ENCODE measurements at places on chromosomes 5 and 9.
A peak's percentile ranks its signal among the peaks of the same experiment; 100 is the strongest.

- DNase-seq = no peak
These were observed 73.7 kb downstream of the TENT4A start for GRCh38 chr5:6786786-6787495.

DNA sequence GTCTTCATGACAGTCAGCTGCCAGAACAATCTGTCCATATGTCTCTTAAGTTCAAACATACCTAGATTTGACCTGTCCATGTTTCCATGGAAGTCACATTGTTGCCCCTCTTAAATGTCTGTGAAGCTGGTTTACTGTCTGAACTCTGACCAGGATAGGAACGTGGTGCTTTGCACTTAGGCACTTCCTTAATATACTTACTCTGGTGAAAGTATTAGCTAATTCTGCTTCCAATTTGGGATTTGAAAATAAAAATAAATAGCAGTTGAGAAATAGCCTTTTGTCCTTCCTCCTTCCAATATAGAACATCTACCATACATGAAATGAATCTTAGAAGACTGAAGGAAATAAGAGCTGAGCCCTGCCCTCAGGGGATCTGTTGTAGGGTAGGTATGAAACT lies 524.5 kb upstream of the CLINT1 start:
- DNase-seq = no peak

DNA sequence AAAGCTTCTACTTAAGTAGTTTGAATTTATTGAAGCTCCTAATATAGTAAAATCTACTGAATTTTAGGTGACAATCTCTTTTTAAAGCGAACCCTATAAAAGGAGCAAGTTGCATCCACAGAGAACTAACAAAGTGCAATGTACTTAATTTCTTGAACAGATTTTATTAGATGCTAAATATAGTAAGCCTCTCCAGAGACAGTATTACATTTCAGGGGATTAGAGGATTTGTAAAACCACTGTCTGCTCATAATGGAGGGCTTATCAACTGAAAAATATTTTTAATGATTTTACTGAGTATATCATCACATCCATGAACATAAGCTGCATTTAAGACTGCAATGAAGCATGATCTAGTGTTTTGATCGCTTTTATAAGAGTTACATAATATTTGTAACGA lies 230.0 kb upstream of the EFNA5 start:
- no peak for DNase-seq

DNA sequence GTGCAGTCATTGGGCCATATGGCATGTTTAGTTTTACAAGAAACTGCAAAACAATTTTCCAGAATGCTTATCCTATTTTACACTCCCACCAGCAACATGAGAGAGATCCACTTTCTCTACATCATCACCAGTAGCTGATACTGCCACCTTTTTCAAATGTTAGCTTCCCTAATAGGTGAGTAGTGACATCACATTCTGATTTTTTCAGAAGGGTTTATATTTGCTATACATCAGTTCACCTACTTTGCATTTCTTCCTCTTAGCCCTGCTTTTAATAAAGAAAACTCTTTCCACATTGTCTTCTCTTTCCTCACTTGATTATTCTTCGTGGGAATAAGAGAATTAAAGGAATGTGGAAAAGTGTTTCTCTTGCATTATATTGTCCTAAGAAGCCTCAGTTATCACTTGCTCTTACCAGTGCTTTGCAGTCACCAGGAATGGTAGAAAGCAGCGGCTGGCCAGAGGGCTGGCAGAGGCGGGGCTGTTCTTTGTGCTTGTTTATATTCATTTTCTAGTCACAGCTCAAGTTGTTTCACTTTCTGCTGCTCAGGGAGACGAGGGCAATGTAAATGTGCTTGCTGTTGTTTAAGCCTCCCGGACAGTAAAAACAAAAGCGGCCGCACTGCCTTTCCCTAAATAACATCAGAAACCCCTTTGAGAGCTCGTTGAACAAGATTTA lies 164.8 kb downstream of the HSD17B3 start:
- no peak for DNase-seq

GRCh38 chr5:154871734-154872133 lies 13.3 kb downstream of the CNOT8 start:
- DNase-seq = no peak

DNA sequence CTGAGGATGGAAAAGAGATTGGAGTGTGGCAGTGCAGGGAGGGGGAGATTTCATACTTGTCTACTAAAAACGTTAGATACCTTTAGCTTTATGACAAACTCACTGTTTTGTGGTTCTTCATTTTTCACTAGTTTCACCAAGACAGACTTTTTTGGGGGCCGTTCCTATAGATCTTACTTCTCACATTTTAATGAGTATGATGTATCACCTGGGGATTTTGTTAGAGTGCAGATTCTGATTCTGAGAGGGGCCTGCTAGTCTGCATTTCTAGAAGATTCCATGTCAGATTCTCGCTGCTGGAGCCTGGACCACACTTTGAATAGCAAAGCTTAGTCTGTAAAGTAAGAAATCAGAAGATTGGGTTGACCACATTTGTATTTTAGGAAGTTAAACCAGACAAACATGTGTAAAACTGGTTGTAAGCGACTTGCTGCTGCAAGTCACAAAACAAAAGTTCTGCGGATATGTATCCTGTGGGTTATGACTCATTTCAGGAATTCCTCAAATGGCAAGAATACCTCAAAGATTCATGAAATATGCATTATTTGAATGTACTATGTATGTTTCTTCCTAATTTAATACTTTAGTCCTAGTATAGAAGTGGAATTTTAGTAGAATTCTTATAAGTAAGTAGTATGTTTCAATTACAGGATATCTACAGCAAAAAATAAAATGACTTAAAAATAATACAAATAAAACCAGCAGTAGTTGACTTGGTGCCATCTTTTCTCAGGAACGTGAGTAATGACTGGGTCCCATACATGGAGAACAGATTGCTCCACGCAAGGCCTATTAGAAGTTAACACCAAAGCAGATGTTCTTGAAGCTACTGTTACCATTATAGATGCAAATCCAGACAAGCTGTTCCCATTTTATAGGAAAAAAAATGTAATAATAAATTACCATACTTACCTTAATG lies 27.8 kb downstream of the NFIL3 start:
- no peak for DNase-seq

- no peak for DNase-seq
These were observed 500.0 kb upstream of the C9orf72 start for GRCh38 chr9:28073270-28073669.

- no peak for DNase-seq
These were observed 3.6 kb downstream of the MACROH2A1 start for GRCh38 chr5:135395451-135395850.

GRCh38 chr9:133684121-133684935 lies 48.2 kb downstream of the DBH start:
- DNase-seq = no peak

- peak; percentile 19 for DNase-seq
These were observed 1.9 kb downstream of the GCNT4 start for GRCh38 chr5:75050415-75050814.

- DNase-seq = no peak
These were observed 116.5 kb upstream of the DAPK1 start for GRCh38 chr9:87381050-87381711.

DNA sequence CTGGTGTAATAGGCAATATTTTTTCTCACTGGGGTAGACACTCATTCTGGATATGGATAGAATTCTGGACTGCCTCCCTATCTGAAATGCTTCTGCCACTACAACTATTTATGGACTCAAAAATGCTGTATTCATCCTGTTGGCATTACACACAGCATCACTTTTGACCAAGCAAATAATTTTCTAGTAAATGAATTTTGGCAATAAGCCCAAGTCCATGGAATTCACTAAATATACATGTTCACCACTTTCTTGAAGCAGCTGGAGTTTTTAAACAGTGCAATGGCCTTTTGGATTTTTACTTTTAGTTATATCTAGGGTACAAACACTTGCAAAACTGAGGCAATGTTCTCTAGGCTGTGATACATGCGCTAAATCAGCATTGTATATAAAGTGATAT lies 724.9 kb upstream of the EDIL3 start:
- no peak for DNase-seq

DNA sequence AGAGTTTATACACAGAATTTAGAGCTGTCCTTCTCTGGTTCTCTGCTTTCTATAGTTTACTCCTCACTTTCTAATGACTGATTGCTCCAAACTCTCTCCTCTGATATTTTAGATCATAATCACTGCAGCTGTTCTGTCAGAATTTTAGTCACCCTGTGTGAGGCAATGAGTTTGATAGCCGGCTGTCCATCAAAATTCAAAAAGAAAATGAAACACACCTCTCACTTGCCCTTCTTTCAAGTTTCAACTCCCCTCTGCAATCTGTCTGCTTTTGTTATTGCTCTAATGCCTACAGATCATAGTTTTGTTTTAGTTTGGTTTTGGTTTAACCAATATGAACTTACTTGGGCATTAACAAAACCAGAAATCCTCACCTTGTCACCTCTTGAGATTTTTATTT lies 23.3 kb upstream of the ABLIM3 start:
- DNase-seq = no peak

DNA sequence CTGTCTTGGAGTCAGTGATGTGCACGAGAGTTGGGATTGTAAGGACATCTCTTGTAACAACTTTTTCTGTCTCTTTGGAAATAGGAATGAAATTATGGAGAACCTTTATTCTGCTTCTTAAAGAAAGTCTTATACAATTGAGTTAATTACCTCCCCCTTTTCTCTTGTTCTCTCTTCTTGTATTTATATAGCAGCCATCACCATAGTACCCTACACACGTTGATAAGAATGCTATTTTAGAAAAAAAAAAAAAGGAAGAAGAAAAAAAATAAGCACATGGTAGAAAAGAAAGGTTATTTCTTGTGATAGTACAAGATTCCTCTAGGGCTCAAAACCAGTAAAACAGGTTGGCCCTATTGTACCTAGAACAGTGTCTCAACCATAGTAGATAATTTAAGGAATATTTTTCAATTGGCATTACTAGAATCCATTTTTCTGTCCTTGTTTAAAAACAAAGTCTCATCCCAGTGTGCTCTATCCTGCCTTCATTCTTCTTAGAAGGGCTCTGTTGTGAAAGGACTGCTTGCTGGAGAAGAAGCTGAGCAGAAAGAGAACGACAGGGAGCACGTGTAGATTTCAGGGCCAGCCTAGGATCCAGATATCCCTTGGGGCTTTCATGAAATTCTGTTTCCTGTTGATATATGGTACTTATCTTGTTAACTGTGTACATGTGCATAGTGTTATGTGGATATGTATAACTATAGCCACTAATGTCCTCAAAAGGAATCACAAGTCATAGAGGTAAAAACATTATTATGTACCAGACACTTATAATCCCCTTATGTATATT lies 392.3 kb upstream of the MEF2C start:
- DNase-seq = no peak

All from stimulated activated CD4-positive, alpha-beta T cell treated with anti-CD3 and anti-CD28 coated beads, TNF-alpha, amount 100 ng/mL, for 24 hours (primary cell).